ENCODE measurements at places on chromosomes 7 and 10.

GRCh38 chr10:119371704-119372663 is 164.6 kb downstream of the GRK5 start:
- DNase-seq, result no peak

DNA sequence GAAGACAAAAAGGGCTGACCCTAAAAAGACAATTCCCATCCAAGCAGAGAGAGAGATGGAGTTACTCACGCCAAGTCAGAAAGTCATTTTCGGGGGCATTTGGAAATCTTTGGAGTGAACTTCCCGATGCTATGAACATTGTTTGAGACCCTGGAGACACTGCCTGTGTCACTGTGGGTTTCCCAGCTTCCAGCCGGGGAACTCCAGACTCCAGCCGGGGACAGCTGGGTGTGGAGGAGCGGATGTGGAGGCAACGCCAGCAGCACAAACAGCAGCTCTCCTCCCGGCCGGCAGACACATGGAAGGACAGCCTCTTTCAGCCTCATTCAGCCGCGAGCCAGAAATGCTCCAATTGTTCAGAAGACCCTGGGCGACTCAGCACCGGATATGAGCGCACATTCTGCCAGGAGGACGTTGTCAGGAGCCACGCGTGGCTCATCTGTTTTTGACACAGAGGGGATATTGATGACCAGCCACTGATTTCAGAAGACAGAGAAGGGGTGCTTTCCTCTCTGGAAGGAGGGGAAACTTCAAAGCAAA is 97.6 kb downstream of the PRPF18 start:
- no peak for DNase-seq

- DNase-seq, result no peak
These were observed 25.3 kb downstream of the MAP3K8 start for GRCh38 chr10:30459283-30459682.

- DNase-seq, result no peak
These were observed 23.0 kb upstream of the ING3 start for GRCh38 chr7:120927454-120928103.

DNA sequence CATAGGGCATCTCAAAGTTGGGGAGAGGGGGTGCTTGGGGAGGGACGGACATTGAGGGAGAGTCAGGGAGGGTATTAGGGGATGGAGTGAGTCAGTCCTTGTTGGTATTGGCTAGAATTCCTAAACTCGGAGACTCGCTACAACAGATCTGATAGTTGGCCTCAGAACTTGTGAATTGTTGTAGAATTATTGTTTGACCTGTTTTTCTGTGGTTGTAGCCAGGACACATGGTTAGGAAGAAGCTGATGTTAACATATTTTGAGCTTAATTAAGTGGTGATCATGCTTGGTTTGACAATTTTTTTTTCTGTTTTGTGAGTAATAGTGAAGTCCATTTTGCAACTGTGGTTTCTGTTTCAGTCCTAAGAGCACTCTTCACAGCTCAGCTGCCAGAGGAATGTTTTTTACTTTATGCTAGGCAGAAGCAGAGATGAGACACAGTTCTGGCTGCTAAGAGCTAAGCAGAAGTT is 1190.3 kb upstream of the C7orf33 start:
- no peak for DNase-seq

GRCh38 chr10:17703706-17704105 is 48.3 kb upstream of the TMEM236 start:
- no peak for DNase-seq

- no peak for DNase-seq
These were observed 55.0 kb downstream of the CACNB2 start for GRCh38 chr10:18195060-18195799.

- DNase-seq, result no peak
These were observed 515.3 kb downstream of the AUTS2 start for GRCh38 chr7:70113536-70113935.

DNA sequence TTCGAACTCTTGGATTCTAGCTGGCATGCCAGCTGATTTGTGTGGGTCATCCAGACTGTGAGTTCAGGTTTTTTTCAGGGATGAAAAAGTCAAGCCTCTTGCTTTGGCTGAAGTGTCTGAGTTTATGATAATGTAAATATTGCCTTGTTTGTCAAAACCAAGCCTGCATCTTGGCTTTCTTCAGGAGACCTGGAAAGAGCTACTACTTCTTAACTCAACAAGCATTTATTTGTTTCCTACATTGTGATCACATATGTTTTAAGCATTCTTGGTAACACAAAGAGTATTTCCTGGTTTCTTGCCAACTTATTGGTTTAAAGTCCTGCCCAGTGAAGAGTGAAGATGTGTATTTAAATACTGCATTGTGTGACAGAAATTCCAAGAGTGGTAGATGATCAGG is 407.1 kb downstream of the LRMDA start:
- DNase-seq, result no peak

DNA sequence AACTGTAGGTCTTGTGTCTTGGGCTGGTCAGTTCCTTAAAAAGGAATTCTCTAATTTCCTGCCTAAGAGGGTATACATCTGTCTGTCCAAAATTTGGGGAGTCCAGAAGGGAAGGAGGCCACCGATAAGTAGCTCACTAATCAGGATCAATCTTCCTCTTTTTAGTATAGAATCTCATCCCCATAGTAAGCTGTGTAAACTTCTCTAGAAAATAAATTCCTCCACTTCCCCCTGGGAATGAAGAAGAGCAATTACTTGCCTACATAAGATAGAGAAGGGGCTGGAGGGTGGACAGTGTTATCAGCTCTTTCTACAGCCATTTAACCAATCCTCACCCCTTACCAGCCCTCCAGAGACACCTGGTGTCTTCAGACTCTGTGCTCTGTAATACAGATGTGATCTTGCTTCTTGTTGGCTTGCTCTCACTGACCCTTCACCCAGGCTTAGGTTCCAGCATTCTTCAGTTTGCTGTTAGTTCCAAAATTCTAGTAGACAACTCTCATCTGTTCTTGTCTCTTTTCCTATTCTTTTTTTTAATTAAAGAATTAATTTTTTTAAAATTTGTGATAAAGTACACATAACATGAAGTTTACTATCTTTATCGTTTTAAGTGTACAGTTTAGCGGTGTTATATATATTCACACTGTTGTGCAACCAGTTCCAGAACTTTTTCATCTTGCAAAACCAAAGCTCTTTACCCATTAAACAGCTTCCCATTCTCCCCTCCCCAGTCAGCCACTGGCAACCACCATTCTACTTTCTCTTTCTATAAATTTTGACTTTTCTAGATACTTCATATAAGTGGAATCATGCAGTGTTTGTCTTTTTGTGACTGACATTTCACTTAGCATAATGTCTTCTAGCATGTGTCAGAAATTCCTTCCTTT is 6.5 kb upstream of the PRKAR2B start:
- no peak for DNase-seq

DNA sequence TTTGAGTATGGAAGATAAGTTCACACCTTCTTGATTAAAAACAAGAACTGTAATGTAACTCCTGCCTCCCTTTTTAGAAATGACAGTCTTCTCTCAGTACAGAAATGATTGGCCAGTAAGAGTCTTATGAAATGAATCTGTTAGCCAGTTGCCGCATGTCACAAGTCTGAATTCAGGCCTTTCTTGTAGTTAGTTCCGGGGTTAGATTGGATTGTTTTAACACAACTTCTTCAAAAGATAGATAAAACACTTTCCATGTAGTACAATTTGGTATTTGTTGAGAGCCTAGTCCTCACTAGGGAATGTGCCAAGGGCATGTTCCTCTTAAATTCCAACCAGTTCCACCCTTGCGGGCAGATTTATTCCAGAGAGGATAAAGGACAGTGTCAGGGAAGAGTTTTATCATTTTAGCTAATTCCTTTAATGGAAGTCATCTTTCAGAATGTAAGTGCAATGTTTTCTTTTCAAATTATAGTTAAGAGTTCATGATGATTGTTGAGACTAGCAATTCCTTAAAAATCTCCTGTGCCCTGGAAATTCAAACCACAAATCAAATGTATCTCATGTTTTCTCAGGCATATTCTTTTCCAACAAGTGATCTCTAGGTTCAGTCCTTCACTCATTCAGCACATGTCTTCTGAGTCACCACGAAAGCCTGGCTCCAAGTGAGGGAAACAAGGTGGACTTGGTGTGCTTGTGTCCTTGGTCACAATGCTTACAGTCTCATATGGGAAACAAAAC is 4.1 kb downstream of the FHIP2A start:
- no peak for DNase-seq

DNA sequence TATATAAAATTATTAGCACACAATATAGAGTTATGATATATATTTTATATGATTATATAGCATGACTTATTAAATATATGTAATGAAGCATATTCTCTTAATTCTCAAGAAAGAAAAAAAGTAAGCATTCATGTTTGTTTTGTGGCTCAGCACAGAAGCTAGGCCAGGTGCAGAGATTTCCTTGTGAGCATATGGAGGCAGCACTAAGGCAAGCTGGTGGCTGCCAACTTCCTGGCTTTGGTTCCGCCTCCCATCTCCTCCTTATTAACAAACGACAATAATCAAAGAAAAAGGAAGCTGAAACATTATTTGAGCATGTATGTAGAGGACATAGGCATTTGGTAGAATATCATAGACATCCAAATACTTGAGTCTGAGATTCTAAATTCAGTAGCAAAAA is 130.3 kb downstream of the ST7 start:
- DNase-seq, result peak; percentile 54

- DNase-seq, result no peak
These were observed 140.4 kb downstream of the CDH23 start for GRCh38 chr10:71537125-71537524.

DNA sequence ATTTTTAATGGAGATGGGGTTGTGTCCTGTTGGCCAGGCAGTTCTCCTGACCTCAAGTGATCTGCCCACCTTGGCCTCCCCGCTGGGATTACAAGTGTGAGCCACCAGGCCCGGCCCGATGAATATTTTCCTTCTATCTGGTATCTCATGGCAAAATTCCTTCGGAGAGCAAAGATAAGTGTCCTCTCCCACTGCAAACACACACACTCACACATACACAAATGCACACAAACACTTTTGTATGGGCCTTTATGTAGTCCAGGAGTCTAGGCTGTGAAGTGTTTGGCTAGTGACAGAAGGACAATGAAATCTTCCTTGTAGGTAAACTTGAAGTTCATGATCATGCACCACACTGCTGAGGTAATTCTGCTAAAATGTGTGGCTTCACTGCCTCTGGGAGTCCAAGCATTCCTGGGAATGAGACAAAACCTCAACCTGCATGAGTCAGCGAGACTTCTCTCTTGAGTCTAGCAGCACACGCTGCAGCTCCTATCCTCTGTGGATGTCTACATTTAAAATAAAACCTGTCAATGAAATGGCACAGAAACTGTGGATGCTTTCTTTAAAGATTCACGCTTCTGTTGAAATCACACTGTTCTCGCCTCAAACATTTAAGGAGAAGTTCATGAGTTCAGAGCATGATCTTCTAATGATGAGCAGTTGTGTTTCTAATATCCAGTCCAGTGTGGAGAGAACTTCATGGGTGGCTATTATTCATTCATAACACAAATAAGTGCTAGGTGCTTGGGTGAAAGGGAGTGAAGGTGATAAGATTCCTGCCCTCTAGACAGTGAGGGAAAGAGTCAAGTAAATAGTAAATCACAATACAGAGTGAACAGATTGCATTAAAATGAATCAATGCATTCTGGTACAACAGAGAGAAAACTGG is 96.5 kb downstream of the NRP1 start:
- DNase-seq, result peak; percentile 79

GRCh38 chr10:69538461-69538860 is 34.8 kb downstream of the NEUROG3 start:
- DNase-seq, result no peak

DNA sequence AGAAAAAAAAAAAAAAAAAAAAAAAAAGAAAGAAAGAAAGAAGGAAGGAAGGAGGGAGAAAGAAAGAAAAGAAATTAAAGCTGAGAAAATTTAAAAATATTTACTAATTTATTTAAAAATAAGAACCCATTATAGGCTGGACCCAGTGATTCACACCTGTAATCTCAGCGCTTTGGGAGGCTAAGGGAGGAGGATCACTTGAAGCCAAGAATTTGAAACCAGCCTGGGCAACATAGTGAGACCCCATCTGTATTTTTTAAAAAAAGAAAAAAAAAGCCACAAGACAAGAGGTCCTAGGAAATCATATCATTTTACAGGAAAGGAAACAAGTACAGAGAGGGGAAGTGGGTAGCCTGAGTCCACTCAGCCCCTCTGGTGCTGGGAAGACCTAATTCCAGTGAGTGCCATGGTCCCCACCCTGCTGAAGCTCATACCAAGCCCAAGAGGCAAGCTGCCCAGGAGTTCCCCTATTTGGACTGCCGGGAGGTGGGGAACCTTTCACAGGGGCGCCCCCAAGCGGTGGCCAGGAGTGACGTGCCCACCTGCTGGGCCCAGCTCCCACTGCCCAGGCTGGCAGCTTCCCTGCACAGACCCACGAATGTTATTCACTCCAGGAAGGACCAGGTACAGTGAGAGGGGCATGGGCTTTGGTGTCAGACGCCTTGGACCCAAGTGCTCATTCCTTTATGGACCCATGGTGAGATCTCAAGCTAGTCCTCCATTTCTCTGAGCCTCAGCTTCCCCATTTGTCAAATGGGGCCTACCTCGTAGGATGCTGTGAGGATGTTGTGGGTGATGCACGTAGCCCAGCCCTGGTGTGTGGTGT is 133.6 kb downstream of the ZMIZ1 start:
- DNase-seq, result peak; percentile 57

- DNase-seq, result peak; percentile 78
These were observed at the start of gene WIPF3 for GRCh38 chr7:29806208-29806994. WIPF3 (plus strand) TSS chr7:29806508; CDS start chr7:29834725, 28,217 bp downstream.

DNA sequence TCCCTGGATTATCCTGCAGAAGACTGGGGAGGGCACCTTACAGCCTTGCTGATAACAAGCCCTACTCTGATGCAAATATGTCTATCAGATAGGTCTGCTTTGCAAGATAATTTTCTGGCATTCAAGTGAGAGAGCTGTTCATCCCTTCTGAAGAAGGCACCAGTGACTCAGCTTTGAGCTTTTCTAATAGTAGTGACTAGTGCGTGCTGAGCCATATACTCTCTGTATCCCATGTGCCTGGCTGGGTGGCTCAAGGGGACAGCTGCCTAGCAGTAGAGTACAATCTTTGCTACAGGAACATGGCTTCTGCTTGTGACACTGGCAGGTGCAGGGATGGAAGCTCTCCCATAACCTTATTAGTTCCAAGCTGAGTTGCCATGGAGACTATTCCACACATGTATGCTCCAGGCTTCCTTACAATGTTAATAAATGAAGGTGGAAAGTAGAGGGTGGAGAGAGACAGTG is 35.0 kb upstream of the ABCB4 start:
- peak; percentile 52 for DNase-seq

DNA sequence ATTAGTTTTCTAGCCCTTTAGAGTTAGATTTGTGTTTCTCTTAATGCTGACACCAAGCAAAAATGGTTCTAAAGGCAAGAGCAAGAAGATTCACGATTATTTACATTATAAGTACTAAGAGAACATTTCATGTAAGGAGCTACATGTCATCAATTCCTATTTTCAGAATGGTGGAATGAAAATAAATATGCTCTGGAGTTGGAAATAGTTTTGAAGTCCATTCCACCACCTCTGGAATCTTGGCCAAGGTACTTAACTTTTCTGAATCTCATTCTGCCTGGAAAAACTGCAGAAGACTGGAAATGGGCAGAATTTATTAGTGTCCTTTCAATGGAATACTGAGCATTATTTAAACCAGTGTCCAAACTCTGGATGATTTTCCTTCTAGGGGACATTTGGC is 125.1 kb upstream of the RAB11FIP2 start:
- no peak for DNase-seq
